ENCODE measurements at places on chromosomes 7 and 10.
A peak's percentile ranks its signal among the peaks of the same experiment; 100 is the strongest.

DNA sequence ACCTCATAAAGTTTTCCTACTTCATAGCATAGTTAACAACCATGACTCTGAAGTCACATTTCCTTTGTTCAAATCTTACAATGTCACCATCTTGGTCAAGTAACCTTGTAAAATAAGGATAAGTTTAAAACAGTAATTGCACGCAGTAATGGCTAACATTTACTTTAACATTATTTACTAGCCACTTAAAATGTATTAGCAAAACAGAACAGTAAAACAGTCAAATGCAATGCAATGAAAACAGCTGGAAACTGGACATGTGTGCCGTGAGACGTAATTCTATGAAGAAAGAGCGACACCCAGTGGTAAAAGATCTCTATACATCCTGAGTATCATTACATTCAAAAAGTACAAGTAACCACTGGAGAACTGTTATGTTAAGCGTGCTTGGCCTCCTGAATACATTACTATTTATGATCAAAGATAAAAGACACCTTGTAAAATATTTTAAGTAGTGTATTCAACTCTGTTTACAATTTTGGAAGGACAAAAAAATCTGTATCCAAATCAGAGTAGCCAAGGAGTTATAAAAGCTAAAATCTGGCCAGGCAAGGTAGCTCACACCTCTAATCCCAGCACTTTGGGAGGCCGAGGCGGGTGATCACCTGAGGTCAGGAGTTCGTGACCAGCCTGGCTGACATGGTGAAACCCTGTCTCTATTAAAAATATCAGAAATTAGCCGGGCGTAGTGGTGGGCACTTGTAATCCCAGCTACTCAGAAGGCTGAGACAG, 27.2 kb downstream of the ATE1 start:
- peak; percentile 37 for DNase-seq

- no peak for DNase-seq
These were observed 535.9 kb downstream of the TFEC start for GRCh38 chr7:115494529-115495147.

GRCh38 chr7:25711940-25712339, 440.1 kb upstream of the NFE2L3 start:
- DNase-seq, result no peak

- DNase-seq, result peak; percentile 6
These were observed 412.7 kb upstream of the SORCS1 start for GRCh38 chr10:107577221-107577620.

GRCh38 chr7:94998266-94999068, 91.1 kb downstream of the PPP1R9A start:
- DNase-seq, result no peak

DNA sequence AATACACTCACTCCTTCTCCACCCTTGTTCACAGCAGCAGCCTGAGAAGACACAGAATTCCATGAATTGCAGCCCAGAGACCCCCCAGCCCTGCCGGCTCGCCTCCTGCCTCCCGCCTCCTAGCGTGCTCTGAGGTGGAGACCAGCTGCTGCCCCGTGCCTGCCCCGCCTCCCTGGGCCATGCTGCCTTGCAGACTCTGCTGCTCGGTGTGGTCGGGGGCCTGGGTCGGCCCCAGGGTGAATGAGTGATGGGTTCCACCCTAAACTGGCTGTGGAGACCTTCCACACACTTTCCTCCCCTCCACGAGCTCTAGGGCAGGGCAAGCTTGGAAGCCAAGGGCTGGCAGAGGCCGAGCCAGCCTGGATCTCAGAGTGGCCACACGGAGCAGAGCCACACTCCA, 479.3 kb downstream of the DNAJB6 start:
- no peak for DNase-seq

DNA sequence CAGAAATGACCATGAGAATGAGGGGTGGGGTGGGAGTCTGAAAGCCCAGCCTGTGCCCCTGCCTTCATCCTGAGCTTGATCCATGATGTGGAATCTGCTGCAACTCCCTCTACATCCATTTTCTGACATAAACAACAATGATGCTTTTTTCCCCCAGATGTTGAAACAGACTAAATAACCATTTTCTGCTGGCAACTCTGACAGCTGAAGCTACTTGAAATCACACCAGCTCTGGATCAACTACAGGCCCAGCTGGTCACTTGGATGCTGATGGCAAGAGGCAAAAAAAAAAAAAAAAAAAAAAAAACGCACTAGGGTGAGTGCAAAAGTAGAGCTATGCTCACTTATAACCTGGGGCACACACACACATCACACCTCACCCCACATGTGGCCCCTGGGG, 74.2 kb downstream of the FAM107B start:
- DNase-seq, result no peak

DNA sequence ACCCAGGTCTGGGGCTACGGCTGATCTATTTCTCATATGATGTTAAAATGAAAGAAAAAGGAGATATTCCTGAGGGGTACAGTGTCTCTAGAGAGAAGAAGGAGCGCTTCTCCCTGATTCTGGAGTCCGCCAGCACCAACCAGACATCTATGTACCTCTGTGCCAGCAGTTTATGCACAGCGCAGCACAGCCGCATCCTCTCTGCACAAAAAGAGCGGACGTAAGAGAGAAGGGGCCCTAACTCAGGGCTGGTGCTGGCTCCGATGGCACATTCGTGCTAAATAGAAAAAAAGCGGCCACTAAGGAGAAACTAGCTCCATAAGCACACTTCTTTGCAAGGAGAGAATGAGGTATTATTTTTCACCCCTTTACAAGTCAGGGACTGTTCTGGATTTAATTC, 28.3 kb upstream of the PRSS1 start:
- DNase-seq, result no peak

Measured in D341Med (cell line).